ENCODE measurements at places on chromosomes 5 and 9. TPM values are rescaled to one million over a fixed set of nuclear protein-coding genes. Genes with fewer than 3 reads are reported as not detected.

- DNase-seq = no peak
These were observed at the start of gene KCNMB1 for GRCh38 chr5:170388818-170389549. TSS of gene KCNMB1 (minus strand) at chr5:170389367. CDS start at chr5:170385447, 3,920 bp downstream.

- no peak for DNase-seq
These were observed 50.1 kb downstream of the ST8SIA4 start for GRCh38 chr5:100852988-100853449.

GRCh38 chr9:129203556-129203909 is 25.5 kb upstream of the IER5L start:
- no peak for DNase-seq

GRCh38 chr5:53480416-53481158 is at the start of gene FST:
TSS of gene FST (plus strand) at chr5:53480629. CDS start at chr5:53480792, 163 bp downstream.
- DNase-seq = peak; percentile 29

- DNase-seq = no peak
These were observed 4.3 kb upstream of the SGCD start for GRCh38 chr5:156322666-156323065.

DNA sequence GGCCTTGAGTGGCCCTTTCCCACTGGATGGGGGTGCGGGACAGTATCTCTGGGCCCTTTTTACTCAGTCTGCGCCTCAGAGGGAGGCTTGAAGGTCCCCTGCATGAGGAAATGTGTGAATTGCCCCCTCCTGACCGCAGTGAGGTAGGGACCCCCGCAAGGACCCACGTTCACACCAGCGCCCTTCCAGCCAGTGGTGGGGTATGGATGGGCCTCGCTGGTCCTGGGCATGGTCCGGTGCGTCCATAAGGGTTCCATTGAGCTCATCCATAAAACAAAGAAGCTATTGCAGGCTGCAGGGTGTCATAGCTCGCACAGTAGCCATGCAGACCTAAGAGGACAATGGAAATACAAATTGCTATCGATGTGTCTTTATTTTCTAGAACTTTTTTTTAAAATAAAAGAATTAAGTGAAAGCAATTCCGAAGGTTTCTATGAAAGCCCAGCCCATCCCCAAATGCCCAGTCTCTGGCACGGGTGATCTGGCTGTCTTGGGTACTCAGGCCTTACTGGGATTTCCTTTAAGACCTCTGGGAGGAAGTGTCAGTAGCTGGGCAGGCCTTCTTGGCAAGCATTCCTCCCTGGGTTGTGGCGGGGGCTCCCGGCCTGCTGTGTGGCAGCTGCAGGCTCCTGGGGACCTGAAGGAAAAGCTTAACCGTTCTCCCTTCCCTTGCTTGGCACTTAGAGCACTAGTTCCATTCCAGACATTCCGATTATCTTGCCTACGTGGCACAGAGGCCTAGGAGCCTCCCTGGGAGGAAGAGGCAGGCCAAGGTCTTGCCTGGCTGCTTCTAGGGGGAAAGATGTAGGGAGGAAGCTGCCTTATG is 1.5 kb upstream of the SEMA5A start:
- DNase-seq = no peak

GRCh38 chr9:2593744-2594143 is 27.8 kb upstream of the VLDLR start:
- no peak for DNase-seq

DNA sequence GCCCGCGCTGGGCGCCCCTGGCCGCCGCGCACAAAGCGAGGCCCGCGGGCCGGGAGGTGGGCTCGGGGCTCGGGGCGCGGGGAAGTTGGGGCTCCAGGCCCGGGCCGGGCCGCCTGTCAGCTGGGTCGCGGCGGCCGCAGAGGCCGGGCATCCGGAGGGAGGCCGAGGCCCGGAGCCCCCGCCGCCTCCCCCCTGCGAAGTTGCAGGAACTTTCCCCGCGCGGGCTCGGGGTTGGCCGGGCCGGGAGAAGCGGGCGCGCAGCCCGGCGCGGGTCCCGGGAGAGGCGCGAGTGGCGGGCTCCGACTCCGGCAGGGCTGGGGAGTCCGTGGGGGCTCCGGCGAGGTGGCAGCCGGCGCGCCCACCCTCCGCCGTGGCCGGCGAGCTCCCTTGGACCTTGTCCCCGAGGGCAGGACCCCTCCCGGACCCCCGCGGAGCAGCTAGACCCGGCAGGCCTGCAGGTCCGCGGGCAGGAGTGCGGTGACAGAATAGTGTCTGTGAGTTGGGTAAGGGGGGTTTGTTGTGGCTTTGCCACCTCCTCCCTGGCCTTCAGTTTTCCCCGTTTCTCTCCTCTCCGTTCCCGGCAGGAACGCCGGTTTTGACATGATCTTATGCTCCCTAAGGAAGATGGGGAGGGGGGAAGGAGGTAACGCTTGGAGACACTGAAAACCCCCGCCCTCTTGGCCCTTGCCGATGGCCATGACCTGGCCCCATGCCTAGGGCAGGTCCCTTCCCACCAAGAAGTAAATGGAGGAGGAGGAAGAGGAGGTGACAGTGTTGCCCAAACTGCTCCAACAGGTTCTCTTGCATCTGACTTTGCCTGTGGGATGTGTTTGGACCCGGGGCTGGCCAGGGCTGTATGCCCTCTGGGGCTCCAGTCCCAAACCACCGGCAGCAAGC is 942 bp downstream of the PHF2 start:
- DNase-seq = peak; percentile 37

DNA sequence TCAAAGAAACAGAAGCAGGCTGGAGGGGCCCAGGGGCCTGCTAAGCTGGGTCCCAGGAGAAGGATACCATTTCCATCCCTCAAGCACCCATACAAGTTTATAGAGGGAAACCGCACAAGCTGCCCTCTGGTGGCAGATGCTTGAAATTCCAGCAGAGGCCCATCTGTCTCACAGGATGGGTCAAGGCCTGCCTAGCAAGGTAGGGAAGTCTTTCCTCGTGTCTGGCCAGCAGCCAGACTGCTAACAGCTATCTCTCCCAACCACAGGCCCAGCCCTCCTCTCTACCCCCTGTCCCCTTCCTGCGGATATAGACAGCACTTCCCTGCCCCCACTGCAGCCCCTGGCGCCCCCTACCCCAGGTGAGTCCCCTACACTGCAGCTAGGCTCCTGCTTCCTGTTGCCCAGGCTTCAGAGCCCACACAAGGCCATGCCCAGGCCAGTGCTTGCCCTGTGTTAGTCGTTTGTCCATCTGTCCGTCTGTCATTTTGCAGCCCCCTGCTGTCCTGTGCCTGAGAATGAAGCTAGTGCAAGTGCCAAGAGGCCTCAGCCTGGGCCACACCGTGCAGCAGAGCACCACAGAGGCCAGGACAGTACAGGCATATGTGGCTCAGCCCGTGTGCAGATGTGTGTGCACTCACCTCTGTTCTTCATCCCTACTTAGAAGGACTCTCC is 26.2 kb downstream of the TCF7 start:
- DNase-seq = peak; percentile 82

GRCh38 chr9:607417-607816 is 234.1 kb upstream of the DMRT1 start:
- no peak for DNase-seq

DNA sequence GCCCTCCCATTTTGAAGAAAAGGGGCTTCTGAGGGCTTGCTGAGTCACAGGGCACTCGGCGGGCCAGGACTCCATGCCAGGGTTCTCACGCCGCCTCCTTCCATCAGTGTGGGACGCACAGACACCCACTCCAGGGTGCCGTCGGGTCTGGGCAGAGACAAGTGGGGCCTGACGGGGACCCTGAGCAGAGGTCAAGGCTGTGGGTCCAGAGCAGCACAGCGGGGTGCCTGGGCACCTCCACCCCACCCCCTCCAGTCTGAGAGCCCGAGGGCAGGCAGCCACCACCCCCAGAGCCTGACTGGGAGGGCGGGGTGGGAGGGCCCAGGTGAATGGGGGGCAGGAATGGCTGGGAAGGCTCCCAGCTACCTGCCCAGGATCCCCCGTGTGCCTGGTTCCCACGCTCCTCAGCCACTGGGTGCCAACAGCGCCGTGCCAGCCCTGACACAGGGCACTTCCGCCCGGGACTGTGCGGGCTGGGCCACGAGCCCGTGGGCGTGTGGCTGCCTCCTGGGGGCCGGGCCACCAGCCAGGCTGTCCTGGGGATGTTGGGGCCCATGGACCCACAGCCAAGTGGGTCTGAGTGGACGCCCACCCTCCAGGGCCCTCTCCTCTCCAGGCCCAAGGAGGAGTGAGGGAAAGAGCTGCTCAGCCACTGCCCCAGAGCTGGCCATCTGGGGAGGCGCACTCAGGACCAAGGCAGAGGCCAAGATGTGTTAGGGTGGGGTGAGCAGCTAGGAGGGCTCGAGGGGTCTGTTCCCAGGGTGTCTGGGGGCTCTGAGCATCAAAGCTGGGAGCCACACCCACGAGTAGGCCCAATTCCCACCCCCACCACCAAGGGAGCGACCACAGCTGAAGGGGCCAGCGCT is 10.1 kb upstream of the NRARP start:
- DNase-seq = no peak

DNA sequence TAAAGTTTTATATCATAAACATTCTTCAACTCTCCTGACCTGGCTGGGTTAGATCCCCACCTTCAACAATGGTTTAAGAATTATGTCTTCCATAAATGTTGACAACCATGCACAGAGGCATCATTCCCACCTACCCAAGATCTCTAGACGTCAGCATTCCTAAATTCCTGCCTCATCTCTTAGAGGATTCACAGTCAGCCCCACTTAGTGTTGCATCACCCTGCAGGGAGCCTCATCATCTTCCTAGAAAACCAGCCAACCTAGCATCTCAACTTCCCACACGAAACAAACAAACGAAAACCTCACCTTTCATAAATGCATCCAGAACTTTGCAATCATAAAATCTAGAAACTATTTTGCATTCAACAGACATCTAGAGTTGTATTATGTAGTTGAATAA is 816.1 kb upstream of the C9orf72 start:
- no peak for DNase-seq

DNA sequence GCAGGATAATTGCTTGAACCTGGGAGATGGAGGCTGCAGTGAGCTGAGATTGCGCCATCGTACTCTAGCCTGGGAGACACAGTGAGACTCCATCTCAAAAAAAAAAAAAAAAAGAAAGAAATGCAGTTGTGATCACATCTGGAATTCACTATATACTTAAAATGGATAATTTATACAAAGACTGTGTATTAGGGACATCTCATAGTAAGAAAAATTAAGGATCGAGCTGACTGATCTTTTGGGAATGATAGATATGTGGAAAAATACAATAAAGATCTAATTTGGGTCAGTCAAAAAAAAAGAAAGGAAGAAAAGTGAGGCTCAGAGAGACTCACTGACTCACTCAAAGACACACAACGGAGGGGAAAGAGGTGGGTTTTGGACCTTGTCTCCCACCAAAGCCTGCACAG is 73.2 kb upstream of the STXBP1 start:
- no peak for DNase-seq

DNA sequence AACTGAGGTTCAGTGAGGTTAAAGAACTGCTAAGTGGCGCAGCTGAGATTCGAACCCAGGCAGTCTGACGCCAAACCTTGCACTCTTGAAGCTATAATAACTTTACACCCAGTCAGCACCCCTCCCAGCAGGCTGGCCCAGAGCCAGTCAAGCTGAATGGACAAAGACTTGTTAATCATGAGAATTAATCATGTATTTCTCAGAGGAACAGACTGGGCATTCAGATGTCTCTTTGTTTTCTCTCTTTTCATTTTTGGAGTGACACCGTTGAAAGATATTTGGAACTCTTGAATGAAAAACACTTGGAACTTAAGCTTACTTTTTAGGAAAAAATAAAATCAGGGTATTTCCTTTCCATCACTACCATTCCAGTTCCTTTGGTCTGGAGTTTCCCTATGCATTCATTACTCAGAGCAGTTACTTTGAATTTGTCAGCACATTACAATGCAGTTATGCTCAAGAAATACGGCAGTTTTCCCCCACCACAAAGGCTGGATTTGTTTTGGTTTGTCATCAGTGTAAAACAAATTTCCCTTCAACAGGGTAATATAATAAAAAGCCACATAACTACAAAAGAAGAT is 22.6 kb upstream of the MAMDC2 start:
- no peak for DNase-seq

- no peak for DNase-seq
These were observed 93.7 kb downstream of the C9orf152 start for GRCh38 chr9:110114086-110114858.

- DNase-seq = no peak
These were observed 19.6 kb downstream of the CRB2 start for GRCh38 chr9:123375469-123376132.

DNA sequence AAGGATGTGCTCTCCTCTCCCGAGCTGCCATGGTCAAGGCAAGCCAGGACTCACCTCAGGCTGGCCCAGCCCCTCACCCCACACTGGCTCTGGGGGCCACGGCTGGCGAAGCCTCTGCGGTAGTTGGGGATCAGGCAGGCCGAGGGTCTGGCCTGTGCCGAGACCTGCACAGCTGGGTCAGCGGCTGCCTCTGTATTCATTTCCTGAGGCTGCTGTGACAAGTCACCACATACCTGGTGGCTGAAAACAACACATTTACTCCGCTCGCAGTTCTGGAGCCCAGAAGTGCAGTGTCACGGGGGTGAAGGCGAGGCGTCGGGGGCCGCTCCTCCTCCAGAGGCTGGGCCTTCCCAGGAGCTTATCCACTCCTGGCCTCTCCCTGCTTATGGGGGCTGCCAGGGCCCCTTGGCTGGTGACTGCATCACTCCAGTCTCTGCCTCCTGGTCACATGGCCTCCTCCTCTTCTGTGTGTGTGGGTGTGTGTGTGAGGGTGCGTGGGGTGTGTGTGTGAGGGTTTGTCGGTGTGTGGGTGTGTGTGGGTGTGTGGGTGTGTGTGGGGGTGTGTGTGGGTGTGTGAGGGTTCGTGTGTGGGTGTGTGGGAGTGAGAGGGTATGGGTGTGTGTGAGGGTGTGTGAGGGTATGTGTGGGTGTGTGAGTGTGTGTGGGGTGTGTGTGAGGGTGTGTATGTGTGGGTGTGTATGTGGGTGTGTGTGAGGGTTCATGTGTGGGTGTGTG is 3.2 kb upstream of the SCGB3A1 start:
- DNase-seq = no peak

DNA sequence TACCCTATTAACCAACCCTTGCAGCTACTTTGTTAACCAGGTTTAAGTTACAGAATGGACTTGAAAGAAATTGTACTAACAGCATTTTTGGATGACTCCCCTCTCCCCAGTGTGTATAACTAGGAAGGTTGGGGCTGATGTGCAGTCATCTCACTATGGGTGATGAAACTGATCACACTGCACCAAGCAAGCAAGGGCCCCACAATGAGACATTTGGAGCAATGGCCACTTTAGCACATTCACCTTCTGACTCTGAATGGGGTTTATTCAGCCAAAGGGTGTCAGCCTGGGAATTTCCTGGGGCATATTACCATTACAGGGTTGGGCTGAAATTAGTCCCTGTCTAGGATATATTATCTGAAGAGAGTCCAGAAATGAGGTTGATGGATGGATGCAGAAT is 18.7 kb upstream of the CYFIP2 start:
- peak; percentile 68 for DNase-seq

Gene PCDHB5
- total RNA-seq = not detected

Gene TMOD1
- 1.5 TPM for total RNA-seq

Gene SPINK13
- not detected for total RNA-seq

Gene TBC1D2
- total RNA-seq = 3.2 TPM

Gene MARVELD2
- 0.30 TPM for total RNA-seq

Measured in activated CD4-positive, alpha-beta T cell treated with anti-CD3 and anti-CD28 coated beads for 36 hours (primary cell).